ENCODE measurements at places on chromosomes 4 and X.

DNA sequence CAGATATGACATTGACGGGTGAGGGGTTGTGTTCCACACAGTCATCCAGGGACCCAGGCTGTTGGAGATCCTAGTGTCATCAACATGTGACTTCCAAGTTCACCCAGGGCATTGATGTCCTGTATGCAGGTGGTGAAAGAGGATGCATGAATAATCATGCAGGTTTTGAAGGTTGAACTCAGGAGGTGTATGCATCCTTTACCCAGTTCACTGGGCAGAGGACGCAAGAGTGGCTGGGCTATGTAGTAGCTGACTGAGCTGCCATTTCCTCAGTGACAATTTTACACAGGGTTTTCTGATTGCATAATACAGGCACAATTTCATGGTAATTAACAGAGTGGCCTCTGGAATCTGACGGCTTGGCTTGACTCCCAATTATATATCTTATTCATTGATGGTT lies 323.0 kb downstream of the HS3ST1 start:
- ATAC-seq: no peak

DNA sequence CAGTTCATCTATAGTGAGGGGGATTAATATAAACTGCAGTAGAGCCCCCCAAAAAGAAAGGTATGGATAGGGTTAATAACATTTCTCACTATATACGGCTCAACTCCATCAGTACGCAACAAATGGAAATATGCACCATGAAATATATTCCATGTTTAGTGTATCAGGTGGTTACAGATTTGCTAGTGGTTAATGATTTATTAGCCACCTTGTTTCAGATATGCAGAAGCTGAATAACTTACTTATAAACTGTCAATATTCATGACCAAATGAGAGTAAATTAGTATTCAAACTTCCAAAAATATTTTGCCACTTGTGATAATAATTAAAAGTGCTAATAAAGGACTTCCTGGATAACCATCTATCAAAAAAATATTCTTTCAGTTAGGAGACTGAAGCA lies 14.8 kb downstream of the AMTN start:
- ATAC-seq: no peak

DNA sequence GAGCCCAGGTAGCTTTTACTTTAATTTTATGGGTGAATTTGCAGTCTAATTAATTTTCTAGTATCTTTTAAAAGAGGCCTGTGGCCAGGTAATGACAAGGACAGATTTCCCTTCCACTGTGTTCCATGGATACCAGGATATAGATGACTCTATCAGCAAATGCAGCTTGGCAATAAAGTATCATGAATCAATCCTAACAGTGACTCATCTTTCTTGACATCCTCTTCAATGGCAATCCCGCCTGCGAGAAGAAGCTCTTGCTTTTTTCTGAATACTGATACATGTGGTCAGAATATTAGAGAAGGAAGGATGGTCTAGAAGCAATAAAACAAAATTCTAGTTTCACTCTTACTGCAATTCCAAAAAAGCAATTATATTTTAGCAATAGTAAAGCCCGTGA lies 267.8 kb downstream of the DTHD1 start:
- ATAC-seq: no peak

DNA sequence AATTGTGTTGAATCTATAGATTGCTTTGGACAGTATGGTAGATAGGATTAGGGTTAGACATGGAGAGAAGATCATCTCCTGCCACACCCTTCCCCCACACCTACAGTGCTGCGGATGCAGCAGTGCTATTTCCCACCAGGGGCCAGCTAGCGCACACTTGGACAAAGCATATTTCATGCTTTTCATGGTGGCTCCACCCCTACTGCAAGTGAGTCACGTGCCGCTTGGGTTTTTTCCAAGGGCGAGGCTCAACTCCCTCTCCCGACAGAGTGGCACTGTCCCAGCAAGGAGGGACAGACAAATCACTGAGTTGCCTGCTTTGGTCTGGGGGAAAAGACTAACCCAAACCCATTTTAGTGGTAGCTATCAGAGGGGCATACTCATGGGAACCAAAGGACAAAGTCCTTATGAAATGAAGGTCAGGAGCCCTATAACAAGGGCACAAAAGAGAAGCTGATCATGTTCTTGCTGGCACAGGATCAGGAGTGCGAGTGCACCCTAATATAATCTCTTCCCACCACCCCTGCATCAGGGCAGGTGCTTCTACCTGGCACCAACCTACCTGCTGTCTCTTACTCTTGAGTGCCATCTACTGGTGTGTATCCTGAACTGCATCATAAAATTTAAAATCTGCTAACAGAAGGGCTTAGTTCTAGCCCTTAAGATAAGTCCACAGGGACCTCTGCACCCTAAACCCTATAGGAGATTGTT lies 55.1 kb upstream of the PGAM4 start:
- ATAC-seq: no peak

GRCh38 chr4:48156423-48156822 lies 22.4 kb upstream of the TXK start:
- no peak for ATAC-seq
